ENCODE measurements at places on chromosomes 3 and 15. TPM values are rescaled to one million over a fixed set of nuclear protein-coding genes. Genes with fewer than 3 reads are reported as not detected.

GP5 gene
- total RNA-seq, result 0.14 TPM

CPA3 gene
- not detected for total RNA-seq

CPN2 gene
- not detected for total RNA-seq

GOLGA8B gene
- total RNA-seq, result 19.8 TPM
